ENCODE measurements at places on chromosomes 1 and 21. TPM values are rescaled to one million over a fixed set of nuclear protein-coding genes. Genes with fewer than 3 reads are reported as not detected.
A peak's percentile ranks its signal among the peaks of the same experiment; 100 is the strongest.

The GRIK3 gene
- not detected for total RNA-seq

DNA sequence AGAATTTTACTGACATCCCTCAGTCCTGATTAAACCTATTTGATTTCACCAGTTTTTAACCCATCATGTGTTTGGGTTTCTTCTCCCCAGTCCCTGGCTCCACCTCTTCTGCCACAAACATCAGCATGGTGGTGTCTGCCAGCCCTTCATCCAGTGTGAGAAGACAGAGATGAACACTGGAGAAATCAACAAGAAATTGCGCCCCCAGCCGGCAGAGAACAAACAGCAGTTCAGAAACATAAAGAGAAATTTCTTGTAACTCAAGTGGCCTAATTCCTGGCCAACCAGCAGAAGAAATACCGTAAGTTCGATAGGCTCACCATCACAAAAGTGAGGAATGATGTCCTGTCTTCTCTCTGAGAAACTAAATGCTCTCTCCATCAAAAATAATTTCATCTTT is 18.3 kb downstream of the S100A11 start:
- H3K27me3 ChIP-seq = peaks cover 33% of the 10 kb centered on the region
- H3K27ac ChIP-seq = no peak overlapping the region
- H3K4me1 ChIP-seq = peaks cover 6% of the 10 kb centered on the region
- no peak for DNase-seq
- no peak overlapping the region for H3K4me3 ChIP-seq
- H3K36me3 ChIP-seq = no peaks in the 10 kb centered on the region

DNA sequence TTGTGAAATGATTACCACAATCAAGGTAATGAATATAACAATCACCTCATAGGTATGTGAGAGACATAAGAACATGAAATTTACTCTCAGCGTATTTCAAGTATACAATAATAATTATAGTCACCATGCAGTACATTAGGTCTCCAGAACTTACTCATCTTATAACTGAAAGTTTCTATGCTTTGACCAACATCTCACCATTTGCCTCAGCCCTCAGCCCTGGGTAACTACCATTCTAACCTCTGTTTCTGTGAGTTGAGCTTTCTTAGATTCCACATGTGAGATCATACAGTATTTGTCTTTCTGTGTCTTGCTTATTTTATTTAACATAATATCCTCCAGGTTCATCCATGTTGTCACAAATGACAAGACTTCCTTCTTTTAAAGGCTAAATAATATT is 57.3 kb downstream of the AGO3 start:
- H3K4me1 ChIP-seq = peaks cover 4% of the 10 kb centered on the region
- peaks cover 20% of the 10 kb centered on the region for H3K36me3 ChIP-seq
- no peaks in the 10 kb centered on the region for H3K27me3 ChIP-seq
- peak overlapping the region; percentile 12 for H3K27ac ChIP-seq
- no peak for DNase-seq

DNA sequence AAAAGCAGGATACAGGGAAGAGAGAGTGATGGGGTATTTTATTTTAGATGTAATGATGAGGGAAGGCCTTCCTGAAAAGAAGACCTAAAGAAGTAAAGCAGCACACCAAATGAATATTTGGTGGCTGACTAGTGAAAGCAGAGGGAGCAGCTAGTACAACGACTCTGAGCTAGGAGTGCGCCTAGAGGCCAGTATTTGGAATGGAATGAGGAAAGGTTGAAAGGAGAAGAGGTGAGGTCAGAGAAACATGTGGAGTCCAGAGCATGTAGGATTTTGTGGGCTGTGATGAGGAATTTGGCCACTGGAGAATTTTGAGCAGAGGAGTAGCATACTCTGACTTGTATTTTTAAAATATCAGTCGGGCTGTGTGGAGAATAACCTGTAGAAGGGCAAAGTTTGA is 11.8 kb upstream of the RPL5 start:
- DNase-seq = no peak
- H3K4me3 ChIP-seq = no peak overlapping the region
- no peaks in the 10 kb centered on the region for H3K4me1 ChIP-seq

DNA sequence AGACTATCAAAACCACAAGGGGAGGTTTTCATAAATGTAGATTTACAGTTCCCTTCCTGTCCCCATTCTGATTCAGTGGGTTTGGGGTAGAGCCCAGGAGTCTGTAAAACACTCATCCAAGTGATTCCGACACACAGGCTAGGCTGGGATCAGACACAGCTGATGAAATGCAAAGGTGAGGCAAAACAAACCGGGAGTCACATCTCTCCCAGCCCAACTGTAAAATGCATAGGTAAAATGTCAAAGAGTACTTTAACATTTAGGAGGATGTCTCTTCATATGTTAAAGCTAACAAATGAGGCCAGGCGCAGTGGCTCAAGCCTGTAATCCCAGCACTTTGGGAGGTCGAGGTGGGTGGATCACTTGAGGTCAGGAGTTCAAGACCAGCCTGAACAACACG is 45.0 kb downstream of the ZNF281 start:
- H3K4me1 ChIP-seq = peaks cover 2% of the 10 kb centered on the region
- no peak overlapping the region for H3K27ac ChIP-seq
- no peaks in the 10 kb centered on the region for H3K36me3 ChIP-seq
- no peak overlapping the region for H3K4me3 ChIP-seq

DNA sequence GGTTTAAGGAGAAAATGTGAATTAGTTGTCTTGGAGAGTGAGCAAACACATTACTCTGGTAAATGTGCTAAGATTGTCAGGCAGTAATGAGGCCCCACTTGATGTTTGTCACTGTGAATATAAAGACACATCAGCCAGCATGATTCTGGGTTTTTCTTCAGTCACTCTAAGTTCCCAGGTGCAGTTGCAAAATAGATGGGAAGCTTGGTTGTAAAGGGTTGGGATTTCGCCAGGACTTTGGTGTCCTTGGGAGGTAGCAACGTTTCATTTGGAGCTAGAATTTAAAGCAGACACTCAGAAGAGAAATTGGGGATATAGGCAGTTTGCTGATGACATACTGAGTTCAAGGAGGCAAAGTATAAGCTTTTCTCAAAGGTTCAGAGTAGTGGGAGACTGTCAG is 154.3 kb downstream of the MAST2 start:
- DNase-seq = no peak
- H3K36me3 ChIP-seq = peaks cover 15% of the 10 kb centered on the region

DNA sequence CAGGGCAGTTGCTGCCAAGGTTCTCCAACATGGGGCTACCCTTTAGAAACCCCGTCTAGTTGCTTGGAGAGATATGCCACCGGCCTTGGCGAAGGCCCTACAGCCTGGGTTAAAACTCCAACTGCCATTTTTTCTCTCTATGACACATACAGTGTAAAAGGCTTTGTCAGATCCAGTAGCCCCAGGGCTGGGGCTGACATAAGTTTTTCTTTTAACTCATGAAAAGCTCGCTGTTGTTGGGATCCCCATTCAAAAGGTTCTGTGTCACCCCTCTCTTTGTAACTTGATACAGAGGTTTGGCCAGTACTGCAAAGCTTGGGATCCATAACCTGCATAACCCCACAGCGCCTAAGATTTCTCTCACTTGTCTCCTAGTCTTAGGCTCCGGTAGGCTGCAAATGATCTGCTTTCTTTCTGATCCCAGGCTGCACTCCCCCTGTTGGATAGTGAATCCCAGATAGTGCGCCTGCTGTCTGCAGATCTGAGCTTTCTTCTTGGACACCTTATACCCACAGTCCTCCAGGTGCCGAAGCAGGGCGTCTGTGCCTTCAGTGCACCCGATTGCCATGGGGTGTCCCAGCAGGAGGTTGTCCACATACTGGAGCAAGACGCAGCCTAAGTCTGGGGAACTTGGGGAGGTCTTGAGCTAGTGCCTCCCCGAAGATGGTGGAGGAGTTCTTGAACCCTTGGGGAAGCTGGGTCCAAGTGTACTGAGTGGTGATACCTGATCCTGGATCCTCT is 406.2 kb downstream of the TGFB2 start:
- no peaks in the 10 kb centered on the region for H3K4me1 ChIP-seq
- H3K27me3 ChIP-seq = no peaks in the 10 kb centered on the region
- no peak overlapping the region for H3K4me3 ChIP-seq
- no peak for DNase-seq
- H3K36me3 ChIP-seq = no peaks in the 10 kb centered on the region
- no peak overlapping the region for H3K27ac ChIP-seq

GRCh38 chr1:101338714-101339430 is 102.1 kb downstream of the S1PR1 start:
- no peak overlapping the region for H3K4me3 ChIP-seq
- H3K4me1 ChIP-seq = peaks cover 8% of the 10 kb centered on the region
- DNase-seq = no peak

DNA sequence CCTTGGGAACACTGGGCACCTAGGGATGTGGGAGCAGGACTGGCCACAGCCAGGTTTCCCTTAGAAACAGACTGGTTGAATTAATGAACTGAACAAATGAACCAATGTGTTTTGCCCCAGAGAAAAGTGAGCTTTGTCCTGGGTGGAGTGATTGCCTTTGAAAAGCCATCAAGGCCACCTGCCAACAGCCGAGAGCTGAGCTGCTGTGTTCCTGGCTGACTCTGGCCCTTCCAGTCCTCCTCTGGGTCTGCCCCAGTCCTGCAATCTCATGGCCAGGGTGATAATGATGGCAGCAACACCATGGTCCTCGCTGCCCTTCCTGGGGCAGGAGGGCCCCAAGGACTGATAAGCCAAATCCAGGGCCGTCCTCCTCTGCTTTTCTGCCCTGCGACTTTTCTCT is 18.2 kb upstream of the GJA9 start:
- DNase-seq = no peak
- H3K27ac ChIP-seq = no peak overlapping the region
- H3K4me1 ChIP-seq = no peaks in the 10 kb centered on the region
- H3K27me3 ChIP-seq = no peaks in the 10 kb centered on the region
